Foreskin melanocyte (primary cell): ENCODE measurements at places on chromosomes 13 and 19.
A peak's percentile ranks its signal among the peaks of the same experiment; 100 is the strongest.

DNA sequence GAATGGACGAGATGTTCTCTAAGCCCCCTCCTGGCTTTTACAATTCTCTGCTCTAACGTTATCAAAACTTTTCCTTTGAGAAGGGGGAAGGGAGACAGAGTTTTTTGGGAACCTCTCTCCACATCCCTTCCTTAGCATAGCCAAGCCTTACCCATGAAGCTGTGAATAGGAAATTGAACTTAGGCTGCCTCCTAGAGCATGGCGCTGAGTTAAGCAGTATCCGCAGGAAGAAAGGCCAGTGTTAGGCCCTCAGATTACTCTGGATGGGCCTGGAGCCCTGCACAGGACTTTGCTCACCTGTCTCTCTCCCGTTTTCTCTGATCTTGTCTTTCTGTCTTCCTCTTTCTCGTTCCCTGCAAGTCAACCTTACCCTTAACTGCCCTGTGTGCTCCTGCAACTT lies 39.6 kb downstream of the CYP2B6 start:
- DNase-seq = no peak

- no peak for DNase-seq
Observed at GRCh38 chr13:60047918-60048317, 115.8 kb downstream of the DIAPH3 start.

DNA sequence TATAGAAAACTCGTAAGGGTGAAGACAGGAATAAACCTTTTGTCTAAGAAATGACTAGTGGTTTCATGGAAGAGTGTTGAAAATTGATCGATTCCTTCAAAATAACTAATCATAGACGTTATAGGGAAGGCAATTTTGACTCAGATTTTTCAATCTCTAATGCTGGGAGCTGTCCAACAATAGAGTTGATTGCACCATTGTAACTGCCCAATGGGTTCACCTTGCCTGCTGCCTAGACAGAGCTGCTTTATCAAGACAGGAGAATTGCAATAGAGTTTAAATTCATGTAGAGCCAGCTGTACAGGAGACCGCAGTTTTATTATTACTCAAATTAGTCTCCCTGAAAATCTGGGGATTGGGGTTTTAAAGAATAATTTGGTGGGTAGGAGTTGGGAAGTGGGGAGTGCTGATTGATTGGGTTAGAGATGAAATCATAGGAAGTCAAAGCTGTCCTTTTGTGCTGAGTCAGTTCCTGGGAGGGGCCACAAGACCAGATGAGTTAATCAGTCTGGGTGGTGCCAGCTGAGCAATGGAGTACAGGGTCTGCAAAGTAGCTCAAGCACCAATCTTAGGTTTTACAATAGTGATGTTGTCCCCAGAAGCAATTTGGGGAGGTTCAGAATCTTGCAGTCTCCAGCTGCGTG lies 16.8 kb upstream of the ADGRE2 start:
- DNase-seq = no peak

DNA sequence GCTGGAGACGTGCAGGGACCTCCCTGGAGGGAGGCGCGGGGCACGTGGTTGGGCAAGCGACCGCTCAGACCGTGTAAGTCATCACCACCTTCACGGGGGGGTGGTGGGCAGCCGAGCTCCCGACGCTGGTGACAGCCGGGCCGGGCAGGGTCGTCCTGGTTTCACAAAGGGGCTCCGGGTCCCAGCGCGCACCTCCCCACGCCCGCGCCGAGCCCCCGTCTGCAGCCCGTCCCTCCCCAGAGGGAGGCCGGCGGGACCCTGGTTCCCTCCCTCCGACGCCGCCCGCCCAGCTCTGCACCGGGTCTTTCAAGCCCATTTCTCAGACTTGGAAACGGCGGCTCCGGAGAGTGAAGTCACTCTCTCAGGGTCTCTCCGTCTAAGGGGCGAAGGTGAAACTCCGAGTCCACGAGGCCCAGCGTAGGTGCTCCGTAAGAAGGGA lies 729 bp upstream of the ARID3A start:
- no peak for DNase-seq

GRCh38 chr19:15149737-15150136 lies 42.5 kb downstream of the SYDE1 start:
- no peak for DNase-seq

DNA sequence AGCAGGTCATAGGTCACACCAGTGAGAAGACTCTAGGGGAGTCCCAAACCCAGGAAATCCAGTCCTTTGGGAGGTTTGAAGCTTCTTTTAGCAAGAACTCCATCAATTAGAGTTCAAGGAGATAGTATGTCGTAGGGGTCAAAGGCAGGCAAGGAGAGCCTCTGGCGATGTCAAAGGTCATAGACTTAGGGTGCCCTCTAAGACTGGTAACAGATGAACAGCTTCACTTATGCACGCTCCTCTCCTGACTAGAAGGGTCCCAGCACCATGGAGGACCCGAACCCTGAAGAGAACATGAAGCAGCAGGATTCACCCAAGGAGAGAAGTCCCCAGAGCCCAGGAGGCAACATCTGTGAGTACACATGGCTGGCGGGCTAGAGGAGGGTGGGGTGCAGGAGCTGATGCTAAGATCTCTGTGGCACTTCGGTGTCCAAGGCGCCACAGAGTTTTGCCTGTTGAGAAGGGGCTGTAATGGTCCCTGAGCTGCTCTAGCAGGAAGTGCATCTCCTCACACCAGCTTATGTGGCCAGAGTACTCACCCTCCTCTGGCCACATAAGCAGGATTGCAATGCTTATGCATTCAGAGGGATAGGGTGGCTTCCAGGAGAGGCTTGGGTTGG lies 557 bp downstream of the ZNF576 start:
- DNase-seq = no peak

GRCh38 chr13:79003989-79004898 lies 345.3 kb upstream of the OBI1 start:
- DNase-seq = no peak

DNA sequence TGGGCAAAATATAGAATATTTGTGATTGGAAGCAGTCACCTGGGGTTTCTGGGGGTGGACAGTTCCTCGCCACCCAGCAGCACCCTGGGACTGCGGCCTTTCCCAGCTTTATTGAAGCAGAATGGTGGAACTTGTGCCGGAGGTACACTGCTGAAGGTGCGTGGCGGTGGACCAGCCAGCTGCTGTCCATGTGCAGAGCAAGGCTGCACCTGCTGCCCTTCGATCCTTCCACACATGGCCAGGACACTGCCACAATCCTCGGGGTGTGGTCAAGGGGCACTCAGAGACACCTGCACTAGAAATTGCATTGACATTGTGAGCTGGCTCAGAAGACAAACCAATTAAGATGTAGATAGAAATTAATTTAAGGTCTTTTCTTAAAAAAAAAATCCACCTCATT lies 11.4 kb upstream of the GPI start:
- DNase-seq = no peak

DNA sequence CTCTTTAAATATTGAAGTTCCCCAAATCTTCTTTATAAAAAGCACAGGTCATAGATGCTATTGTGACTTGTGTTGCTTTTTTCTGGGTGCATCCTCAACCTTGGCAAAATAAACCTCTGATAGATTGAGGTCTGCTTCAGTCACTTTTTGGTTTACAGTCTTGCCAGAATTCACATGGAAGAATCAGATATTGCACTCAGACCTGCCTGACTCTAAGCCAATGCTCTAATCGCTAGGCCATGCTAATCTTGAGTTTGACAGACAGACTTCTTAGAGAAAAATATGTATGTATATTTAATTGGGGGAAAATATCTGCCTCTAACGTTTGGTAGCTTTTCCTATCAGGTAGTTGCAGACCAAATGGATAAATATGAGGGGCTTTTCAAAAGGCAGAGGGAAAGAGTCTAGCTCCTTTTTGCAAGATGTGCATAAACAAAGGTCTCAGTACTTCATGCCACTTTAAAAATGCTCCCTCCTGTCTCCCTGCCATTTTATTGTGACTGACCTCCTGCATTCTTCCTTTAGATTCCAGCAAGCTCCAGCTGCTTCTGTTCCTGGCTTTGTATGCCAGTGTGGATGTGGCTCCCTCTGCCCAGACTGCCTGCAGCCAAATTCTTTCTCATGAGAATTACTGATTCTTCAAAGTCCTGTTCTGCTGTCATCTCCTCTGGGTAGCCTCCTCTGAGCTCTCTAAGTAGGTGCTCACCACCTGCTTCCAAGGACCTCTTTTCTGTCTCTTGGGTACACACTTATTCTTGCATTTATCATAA lies 42.4 kb upstream of the RFC3 start:
- peak; percentile 37 for DNase-seq

DNA sequence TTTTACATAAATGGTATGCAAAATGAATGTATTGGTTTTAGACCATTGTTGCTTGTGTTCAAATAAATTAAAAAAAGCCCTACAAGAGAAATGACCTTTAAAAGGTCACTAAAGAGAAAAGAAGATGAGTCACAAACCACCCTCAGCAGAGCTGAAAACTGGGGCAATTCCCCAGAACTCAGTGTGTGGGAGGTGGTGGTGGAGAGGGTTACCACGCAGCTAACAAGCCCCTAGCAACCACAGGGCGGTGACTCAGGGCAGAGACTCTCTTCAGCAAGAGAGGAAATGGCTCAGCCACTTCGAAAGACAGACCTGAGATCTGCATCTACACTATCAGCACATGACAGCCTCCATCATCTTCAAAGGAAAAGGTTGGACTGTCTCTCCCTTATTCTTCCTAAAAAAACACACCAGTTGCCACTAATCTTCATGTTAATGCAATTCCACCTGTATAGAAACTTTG lies 29.4 kb upstream of the NDFIP2 start:
- peak; percentile 83 for DNase-seq

DNA sequence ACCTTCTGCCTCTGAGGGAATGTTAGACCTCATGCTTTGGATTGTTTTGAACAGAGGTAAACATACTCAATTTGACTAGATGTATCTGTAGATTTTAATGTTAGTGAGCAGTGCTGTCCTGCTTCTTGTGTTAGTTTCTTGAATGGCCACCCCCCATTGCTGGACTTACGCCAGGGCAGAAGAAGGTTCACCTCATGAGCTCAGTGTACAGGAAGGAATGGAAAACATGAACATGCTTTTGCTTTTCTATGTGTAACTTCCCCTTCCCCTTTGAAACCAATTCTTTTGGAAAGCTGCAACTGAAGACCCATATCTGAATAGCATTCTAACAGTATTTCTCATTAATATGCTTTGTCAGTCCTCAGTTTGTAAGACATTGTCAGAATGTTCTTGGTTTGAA lies 32.3 kb downstream of the WASF3 start:
- DNase-seq = no peak

DNA sequence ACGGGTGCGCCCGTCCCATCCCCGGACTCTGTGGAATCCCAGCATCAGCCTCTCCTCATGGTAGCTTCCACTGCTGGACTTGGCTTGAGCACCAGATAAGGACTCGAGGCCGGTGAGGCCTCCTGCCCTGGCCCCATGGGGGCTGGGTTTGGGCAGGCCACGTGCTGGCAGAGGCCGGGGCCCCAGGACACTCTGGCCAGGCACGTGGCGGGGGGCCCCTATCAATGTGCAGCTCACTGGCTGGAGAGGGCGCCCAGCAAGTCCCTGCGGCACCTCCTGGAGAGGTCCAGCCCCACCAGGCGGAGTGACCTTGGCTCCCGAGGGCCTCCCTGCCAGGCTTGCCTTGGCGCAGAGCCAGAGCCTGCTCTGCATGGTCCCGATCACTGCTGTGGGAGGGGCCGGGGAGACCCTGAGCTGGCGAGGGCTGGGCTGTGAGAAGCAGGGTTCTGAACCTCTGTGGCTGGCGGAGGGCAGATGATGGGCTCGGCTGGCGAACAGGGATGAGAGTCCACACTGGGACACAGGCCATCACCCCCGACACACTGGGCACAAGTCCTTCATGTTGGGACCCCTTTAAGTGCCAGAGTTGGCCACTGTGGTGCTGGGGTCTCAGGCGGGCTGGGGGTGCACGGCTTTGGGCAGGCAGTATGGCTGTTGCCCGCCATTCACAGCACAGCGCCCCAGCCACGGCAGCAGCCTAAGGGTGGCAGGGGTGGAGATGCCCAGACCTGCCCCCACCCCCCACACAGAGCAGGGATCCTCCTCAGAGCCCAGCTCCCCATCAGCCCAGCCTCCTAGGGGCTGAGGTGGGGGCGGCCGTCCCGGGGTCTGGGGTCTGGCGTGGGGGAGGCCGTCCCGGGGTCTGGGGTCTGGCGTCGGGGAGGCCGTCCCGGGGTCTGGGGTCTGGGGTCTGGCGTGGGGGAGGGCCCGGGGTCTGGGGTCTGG lies 19.1 kb downstream of the CEBPG start:
- DNase-seq = no peak

GRCh38 chr13:39612023-39612637 lies 9.1 kb upstream of the LHFPL6 start:
- peak; percentile 65 for DNase-seq

GRCh38 chr19:23872282-23872919 lies 42.3 kb upstream of the ZNF726 start:
- DNase-seq = no peak

GRCh38 chr19:15643387-15643786 lies 2.7 kb downstream of the CYP4F3 start:
- DNase-seq = no peak

DNA sequence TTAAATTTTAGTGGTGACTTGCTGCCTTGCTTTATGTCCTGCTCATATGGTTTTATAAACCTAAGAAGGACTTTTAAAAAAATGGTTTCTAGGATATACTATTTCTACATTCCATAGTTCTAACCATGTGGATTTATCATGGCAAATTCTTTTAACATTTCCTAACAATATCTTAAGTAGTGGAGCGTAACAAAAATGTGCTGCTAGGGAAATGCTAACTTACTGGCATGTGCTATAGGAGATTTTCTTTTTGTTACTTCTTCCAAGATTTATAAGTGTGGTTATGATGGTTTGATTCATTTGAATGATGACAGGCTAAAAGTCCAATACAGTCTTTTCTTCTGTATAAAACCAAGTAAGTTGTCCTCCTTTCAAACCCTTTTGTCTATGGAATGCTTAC lies 713.7 kb downstream of the SLITRK1 start:
- DNase-seq = no peak

DNA sequence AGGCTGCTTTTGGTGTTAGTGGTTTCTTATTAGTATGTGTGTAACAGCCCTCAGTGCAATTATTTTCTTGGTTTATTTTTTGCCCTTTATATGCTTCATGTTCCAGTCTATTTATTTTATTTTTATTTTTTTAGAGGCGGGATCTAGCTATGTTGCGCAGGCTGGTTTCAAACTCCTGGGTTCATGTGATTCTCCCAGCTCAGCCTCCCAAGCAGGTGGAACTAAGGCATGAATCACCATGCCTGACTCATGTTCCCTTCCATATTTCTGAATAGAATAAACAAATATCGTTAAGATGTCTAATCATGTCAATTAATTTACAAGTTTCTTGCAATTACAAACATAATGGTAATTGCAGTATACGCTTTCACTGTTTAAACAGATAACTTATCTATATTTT lies 11.7 kb downstream of the SKA3 start:
- no peak for DNase-seq

GRCh38 chr13:111304041-111304544 lies 16.3 kb upstream of the TEX29 start:
- DNase-seq = no peak

GRCh38 chr19:28543244-28543776 lies 669.6 kb downstream of the UQCRFS1 start:
- no peak for DNase-seq

GRCh38 chr13:27678306-27679040 lies 56.8 kb downstream of the POLR1D start:
- DNase-seq = no peak

- DNase-seq = no peak
Observed at GRCh38 chr19:42246922-42247639, 4.7 kb upstream of the GSK3A start.
